T-cell (primary cell): ENCODE measurements at places on chromosomes 5 and 9.

- DNase-seq: no peak
These were observed 63.6 kb downstream of the RNF180 start for GRCh38 chr5:64229163-64229774.

DNA sequence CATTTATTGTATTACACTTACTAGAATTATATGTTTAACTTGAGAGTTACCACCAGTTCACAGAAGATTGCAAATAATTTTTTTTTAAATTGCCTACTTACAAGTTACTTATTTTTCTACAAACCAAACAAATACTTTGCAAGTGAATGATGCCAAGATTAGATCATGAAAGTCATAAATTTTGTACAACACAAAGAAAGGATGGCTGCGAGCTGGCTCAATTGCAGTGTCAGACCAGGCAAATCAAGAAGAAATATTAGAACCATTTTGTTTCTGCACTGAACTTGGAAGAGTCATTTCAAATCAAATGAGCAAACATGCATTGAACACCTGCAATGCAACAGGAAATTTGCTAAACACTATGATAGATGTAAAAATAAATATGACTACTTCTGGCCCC is 97.3 kb downstream of the PLCXD3 start:
- no peak for DNase-seq

GRCh38 chr9:86876621-86877196 is 70.6 kb downstream of the GAS1 start:
- DNase-seq: no peak

DNA sequence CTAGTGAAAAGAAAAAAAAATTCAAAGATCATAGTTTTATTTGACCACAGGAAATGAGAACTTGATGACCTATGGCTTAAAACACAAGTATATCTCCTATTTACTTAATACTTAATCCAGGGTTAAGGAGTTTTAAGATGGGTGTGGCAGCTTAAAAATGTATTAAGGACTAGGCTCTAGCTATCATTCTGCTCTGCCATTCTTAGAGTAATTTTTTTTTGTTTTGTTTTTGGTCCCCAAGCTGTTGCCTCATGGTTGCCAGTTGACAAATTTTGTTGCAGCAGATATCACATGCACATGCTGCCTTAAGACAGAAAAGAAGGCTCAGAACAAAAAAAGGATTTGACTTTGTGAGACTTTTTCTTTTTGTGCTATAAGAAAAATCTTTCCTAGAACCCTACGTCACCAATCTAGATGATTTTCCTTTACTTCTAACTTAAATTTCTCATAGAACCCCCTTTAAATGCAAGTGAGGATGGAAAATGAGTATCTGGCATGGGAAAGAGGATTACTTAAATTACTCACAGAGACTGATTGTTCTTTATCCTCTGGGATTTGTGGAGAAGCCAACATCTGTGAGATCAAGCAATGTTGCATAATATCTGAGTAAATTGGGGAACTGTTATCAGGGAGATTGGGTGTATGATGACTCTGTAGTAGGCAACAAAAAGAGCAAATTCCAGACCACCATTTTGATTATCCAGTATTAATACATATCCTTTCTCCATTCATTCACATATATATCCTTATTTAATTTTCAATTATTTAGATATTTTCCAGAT is 364.7 kb upstream of the CD180 start:
- DNase-seq: no peak

- DNase-seq: no peak
These were observed 35.7 kb downstream of the SEMA4D start for GRCh38 chr9:89462199-89462598.

DNA sequence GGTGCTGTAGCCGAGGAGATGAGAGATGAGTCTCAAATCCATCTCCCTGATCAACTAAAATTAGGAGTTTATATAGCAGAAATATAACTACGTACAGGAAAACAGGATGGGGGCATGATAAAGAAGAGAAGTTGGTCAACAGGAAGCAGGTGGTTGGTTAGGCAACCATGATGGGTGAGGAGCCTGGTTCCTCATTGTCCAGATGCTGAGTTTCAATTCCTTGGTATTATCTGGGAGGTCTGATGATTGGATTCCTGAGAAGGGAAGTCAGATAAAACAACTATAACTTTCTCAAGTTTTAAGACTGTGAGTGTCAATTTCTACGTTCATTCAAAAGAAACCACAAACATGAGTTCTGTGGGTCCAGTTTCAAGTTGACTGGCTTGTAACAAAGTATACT is 323.9 kb downstream of the MTRR start:
- DNase-seq: no peak

- DNase-seq: no peak
These were observed 14.2 kb upstream of the NRARP start for GRCh38 chr9:137316012-137316981.

GRCh38 chr9:71663216-71663615 is 105.1 kb downstream of the CEMIP2 start:
- DNase-seq: no peak

- no peak for DNase-seq
These were observed 52.6 kb downstream of the PLAC8L1 start for GRCh38 chr5:146052780-146053179.

DNA sequence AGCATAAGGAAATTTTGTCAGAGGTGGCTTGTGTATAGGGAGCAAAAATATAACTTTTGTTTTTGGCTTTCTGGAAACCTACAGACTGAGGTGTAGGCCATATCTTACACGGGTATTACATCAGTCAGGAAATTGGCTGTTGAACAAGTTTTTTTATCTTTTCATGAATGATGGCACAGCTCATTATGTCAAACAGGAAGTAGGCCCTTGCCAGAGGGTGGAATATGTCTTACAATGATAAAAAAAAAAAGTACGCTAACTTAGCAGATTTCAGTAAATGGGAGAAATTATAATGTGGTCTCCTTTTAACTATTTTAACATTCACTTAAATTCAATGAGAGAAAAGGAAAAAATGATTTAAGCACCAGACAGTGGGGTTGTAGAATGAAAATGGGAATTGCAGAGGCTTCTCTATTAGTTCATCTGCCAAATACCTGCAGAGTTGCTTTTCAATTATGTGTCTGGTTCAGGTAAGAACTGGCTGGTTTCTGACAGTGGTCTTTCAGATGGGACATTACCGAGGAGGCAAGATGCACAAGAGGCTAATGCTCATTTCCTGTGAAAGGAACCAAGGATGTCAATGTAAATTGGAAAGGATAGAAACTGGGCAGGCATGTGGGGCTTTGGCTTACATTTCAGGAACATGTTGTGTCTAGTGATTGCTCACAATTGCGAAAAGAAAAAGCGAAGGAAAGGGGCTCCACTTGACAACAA is 169.9 kb downstream of the NNT start:
- DNase-seq: no peak

DNA sequence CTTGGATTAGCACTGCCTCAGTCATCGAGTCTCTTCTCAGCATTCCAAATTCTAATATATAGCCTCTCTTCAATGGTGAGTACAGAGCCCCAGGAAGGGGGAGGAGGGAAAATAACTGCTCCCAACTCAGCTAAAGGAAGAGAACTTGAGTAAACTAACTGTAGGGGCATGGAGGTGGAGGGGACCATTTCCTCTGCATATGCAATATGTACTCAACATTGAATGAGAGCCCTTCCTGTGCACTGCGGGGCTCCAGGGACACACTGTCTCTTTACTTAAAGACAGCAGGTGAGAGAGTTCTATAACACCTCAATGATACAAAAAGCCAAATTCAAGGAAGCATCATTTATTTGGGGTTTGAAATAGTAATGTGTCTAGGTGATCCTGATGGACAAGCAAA is 75.1 kb downstream of the GNAQ start:
- DNase-seq: no peak

DNA sequence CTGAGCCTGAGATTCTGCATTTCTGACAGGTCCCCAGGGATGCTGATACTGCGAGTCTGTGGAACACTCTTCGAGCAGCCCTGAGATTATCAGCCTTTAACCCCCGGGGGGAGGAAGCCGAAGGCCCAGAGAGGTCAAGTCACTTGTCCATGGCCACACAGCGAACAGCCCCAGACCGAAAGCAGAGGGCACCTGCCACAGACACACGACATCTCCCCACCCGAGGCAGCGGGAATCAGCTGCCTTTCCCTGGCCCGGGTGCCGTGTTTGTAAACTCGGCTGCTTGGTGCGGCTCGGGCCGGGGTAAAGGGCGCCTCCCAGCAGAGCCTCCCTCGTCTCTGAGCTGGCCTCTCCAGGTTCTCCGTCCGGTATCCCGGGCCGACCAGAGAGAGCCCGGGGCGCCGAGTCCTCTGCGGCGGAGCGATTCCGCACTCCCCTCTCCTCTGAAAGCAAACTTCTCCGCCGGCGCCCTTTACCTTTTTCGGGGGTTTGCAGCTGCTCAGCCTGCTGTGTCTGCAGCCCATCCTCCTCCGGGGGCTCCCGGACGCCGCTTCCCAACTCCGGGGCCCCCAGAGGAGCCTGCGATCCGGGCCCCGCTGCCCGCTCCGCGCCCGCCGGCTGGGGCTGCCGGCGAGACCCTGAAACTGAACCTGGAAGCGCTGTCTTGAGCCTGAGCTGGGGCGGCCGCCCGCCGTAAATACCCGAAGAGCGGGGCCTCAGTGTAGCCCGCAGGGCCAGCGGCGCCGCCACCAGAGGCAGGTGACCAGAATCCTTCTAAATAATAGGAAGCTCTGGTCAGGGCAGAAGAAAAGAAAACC is at the start of gene CCDC69:
Gene CCDC69 (minus strand): TSS at position 646 of the 818 bp plus-strand sequence. CDS start 122 bp downstream, at position 524.
- DNase-seq: no peak

GRCh38 chr5:109707531-109707930 is 17.8 kb downstream of the MAN2A1 start:
- no peak for DNase-seq

DNA sequence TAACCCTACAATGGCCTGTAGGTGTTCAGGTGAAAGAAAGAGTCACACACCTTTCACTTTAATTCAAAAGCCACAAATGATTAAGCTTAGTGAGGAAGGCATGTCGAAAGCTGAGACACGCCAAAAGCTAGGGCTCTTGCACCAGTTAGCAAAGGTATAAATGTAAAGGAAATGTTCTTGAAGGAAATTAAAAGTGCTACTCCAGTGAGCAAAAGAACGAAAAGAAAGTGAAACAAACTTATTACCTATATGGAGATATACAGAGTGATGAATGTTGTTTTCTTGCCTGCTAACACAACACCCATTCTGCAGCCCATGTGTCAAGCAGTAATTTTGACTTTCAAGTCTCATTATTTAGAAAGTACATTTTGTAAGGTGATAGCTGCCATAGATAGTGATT is 254.2 kb upstream of the SLC24A2 start:
- DNase-seq: no peak
